ENCODE measurements at places on chromosomes 4 and X.

- no peak for DNase-seq
These were observed 13.9 kb downstream of the ANAPC10 start for GRCh38 chr4:145083891-145084605.

- DNase-seq: no peak
These were observed 340.8 kb downstream of the ADGRL3 start for GRCh38 chr4:61540944-61541343.

DNA sequence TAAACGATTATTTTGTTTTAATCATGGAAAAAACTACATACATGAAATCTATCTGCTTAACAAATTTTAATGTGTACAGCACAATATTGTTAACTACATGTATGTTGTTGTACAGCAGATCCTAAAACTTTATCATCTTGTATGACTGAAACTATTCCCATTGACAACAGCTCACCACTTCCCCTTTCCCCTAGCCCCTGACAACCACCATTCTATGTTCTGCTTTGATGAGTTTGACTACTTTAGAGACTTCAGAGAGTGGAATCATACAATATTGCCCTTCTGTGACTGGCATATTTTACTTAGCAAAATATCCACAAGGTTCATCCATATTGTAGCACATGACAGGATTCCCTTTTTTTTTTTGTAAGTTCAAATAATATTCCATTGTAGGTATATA is 185.9 kb downstream of the CFAP299 start:
- no peak for DNase-seq

DNA sequence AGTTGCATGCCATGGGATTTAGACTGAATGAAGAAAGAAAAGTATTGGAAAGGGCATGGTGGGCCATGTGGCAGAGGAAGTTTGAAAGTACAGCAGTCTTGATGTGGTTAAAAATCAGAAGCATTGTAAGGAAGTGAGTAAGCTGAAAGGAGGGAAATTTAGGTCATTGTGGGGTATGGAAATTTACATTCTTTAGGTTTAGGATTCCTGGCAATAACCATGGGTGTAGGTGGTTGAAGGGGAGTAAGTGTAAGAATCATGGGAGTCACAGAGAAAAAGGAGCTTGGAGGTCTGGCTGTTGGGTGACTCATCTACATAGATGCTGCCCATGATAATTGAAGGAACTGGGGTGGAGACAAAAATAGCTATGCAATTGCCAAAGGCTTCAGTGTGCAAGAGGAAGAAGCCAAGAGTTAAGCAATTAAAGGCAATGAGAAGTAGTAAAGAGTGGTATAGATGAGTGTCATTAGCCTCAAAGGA is 243.8 kb upstream of the LDB2 start:
- no peak for DNase-seq

DNA sequence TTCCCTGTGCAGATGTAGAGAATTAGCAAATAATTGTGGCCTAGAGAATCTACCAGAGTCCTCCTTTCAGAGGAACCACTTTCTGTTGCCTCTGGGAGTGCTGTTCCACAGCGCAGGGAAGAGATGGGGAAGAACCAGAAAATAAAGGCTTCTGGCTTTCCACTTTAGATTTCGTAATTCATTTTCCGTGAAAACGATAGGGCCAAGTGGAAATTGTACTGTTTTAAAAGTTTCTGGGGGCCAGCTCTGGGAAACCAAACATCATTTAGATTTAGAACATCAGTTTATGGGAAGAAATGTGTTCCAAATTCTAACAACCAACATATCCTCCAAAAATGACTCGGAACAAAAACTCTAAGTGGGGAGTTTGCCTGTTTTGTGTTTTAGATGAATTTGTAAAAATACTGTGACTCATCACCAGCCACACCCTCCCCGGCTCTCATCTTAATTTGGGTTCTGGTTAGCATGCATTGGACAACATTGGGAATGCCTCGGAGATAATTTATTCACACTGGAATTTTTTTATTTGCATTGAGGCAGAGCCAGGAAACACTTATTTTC is 65.2 kb upstream of the LNX1 start:
- no peak for DNase-seq

DNA sequence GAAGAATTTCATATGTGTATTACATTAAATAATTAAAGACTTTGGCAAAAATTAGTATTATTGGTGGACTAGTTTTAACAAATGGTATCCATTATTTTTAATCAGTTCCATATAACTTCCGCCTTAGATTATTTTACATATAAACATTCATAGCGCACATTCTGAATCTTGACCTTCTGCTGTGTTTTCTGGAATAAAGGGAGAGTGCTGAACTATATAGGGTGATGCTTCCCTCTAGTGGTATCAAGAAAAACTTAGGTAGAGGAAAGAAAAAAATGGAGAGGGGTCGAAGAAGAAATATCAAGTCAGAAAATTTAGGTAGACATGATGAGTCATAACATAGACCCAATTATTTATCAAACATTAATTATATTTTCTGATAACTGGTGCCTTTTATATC is 155.6 kb upstream of the PACRGL start:
- DNase-seq: no peak

DNA sequence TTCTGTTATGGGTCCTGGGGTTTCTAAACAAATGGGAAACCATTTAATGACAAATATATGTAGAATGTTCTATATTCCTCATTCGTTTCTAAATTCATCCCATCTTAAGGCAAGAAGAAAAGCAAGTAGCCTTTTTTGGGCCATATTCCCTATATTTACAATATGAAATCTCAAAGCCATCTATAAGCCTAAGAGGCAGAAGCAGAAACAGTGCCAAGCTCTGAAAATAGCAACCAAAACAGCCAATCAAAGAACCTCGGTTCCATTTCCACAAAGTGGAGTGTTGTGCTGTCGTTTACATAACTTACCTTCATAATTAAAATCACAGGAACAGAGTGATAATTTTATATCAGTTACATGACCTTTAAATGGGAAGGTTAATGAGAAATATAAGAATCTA is 330.6 kb upstream of the GATB start:
- DNase-seq: no peak

Data from CD4-positive, alpha-beta T cell treated with Interleukin-10 for 1 hour (primary cell).